ENCODE measurements at places on chromosomes 2 and 18.

GRCh38 chr18:6728809-6729246 is 688 bp upstream of the ARHGAP28 start:
- H3K27ac ChIP-seq = peak overlapping the region; percentile 80
- H3K27me3 ChIP-seq = no peaks in the 10 kb centered on the region
- H3K36me3 ChIP-seq = peaks cover 5% of the 10 kb centered on the region
- peak overlapping the region; percentile 93 for H3K4me3 ChIP-seq

- no peak overlapping the region for H3K27ac ChIP-seq
- peaks cover 13% of the 10 kb centered on the region for H3K36me3 ChIP-seq
- peak; percentile 23 for DNase-seq
- H3K4me1 ChIP-seq = peaks cover 23% of the 10 kb centered on the region
- no peak overlapping the region for H3K4me3 ChIP-seq
- no peaks in the 10 kb centered on the region for H3K27me3 ChIP-seq
These were observed 434.2 kb downstream of the MEIS1 start for GRCh38 chr2:66869076-66869475.

GRCh38 chr2:193695367-193695766 is 1500.6 kb upstream of the TMEFF2 start:
- H3K4me3 ChIP-seq = no peak overlapping the region
- H3K4me1 ChIP-seq = no peaks in the 10 kb centered on the region
- no peaks in the 10 kb centered on the region for H3K36me3 ChIP-seq
- no peak overlapping the region for H3K27ac ChIP-seq
- H3K27me3 ChIP-seq = no peaks in the 10 kb centered on the region
- peak; percentile 57 for DNase-seq

GRCh38 chr18:29449424-29449823 is 1272.5 kb upstream of the CDH2 start:
- H3K36me3 ChIP-seq = no peaks in the 10 kb centered on the region
- no peak overlapping the region for H3K27ac ChIP-seq
- no peak overlapping the region for H3K4me3 ChIP-seq
- no peaks in the 10 kb centered on the region for H3K4me1 ChIP-seq

- H3K27me3 ChIP-seq = no peaks in the 10 kb centered on the region
- H3K27ac ChIP-seq = peak overlapping the region; percentile 95
These were observed 2.7 kb downstream of the BMPR2 start for GRCh38 chr2:202378662-202379358.

DNA sequence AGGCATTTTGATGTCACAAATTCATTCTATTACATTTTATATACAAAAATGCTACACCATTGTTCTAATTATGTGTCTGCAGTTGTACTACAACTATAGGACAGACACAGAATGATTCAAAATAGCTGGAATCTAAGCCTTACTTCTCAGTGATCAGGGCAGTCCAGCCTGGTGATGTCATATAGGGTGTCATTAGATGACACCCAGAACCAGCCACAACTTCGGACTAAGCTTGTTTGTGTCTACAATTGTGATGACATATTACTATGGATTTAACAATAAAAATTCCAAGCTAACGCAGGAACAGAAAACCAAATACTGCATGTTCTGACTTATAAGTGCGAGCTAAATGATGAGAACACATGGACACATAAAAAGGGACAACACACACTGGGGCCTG is 31.0 kb downstream of the M1AP start:
- H3K4me1 ChIP-seq = no peaks in the 10 kb centered on the region
- no peak for DNase-seq
- H3K27ac ChIP-seq = no peak overlapping the region
- peaks cover 68% of the 10 kb centered on the region for H3K27me3 ChIP-seq
